Activated T-helper 1 cell treated with anti-CD3 and anti-CD28 coated beads, Interleukin-2, amount 50 U/mL, for 16 hours (primary cell): ENCODE measurements at places on chromosomes 6 and 20.

- DNase-seq = no peak
These were observed 110.9 kb downstream of the CDC5L start for GRCh38 chr6:44498436-44498835.

DNA sequence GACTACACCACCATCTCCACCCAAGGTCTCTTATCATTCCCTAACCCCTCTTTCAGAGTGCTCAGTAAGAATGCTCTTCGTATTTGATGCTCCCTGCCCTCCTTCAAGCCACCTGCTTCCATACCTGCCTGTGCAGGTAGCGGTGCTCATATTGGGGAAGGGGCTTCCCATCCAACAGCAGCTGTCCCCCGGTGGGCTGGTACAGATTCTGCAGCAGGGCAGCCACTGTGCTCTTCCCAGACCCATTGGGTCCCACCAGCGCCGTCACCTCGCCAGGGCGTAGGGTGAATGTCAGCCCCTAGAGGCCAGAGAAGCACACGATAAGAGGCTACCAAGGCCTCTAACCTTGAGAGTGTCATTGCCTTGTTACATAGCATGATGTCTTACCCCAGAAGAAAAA is 3.9 kb upstream of the PSMB8 start:
- DNase-seq = no peak

- DNase-seq = no peak
These were observed 34.5 kb downstream of the TPBG start for GRCh38 chr6:82397962-82398692.

GRCh38 chr6:140867336-140867735 is 1265.4 kb upstream of the GJE1 start:
- DNase-seq = no peak

- no peak for DNase-seq
These were observed 452.1 kb downstream of the HDGFL1 start for GRCh38 chr6:23021487-23021886.

DNA sequence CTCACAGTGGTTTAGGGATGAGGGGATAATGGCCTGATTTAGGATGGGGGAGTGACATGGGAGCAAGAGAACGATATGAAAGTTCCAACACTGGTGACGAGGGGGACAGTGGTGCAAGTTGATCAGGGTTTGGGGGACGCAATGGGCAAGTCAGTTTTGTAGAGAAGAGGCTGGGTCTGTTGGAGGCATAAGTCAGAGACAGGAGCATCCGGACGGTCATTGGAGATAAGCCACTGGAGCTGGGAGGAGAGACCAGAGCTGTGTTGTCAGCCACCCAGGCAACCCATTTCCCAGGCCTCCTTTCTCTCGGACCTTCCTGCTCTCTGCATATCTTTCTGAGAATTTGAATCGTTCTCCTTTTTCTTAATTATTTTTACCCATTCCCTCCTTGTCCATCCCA is 9.5 kb downstream of the DNPH1 start:
- DNase-seq = no peak
